ENCODE measurements at places on chromosomes 3 and 15.
A peak's percentile ranks its signal among the peaks of the same experiment; 100 is the strongest.

DNA sequence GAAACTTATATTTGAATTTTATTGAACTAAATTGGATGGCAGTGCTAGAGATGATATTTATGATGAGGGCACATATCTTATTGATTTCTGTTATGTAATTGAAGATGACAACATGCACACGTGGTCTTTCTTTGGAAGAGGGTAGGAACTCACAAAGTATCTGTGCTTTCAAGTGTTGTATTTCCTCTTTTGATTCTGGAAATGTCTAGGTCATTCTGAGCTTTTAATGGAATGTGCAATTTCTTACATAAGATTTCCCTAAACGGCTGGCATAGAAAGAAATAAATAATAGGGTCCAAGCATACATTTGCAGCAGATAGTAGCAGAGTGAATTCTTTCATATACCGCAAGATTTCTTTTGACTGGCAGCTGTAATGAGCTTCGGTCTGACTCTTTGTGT, 10.1 kb upstream of the GPR171 start:
- DNase-seq = no peak

- no peak for DNase-seq
Observed at GRCh38 chr15:60721257-60721626, 242.3 kb upstream of the ICE2 start.

GRCh38 chr15:43144512-43144911, 11.1 kb downstream of the TMEM62 start:
- peak; percentile 37 for DNase-seq

DNA sequence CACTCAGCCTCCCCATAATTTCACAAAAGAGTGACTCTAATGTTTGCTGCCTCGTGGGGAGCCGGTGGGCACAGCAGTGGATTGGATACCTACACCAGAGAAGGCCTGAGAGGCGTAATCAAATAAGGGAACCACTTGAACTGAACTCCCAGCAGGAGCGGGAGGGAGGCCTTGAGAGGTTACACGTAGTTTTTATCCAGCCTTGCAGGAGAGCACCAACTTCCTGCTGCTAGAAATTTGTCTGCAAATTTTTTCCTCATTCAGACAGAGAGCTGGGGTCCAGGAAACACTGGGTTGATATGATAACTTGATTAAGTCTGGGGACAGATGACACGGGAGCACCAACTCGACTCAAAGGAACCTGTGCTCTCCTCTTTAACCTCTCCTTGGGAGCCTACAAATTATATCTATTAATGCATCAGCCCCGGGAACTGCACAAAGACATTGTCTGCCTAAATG, 69.8 kb downstream of the HES1 start:
- peak; percentile 21 for DNase-seq

DNA sequence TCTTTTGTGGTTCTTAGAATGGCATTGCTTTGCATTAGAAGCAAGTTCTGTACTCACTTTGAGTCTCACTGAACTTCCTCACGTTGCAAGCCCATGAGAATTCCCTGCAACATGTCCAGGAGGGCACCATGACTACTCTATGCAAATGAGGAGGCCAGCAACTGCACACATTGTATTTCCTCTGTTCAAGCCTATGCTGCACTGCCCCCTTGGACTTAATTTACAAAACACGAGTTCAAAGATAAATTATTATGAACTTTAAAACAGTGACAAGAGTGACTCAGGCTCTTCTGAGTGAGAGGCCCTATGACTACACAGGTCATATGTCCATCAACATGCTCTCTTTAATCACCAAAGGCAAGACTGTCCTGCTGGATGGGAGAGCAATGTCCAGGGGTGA, 484.2 kb upstream of the ATP11B start:
- DNase-seq = peak; percentile 6

GRCh38 chr15:57751177-57751800, 44.8 kb downstream of the POLR2M start:
- DNase-seq = peak; percentile 23

GRCh38 chr3:126180477-126181397, at the start of gene ALDH1L1:
Gene ALDH1L1 (minus strand): TSS chr3:126180586. CDS start chr3:126160979, 19,607 bp downstream.
- DNase-seq = no peak

GRCh38 chr15:31309893-31310606, 16.6 kb upstream of the KLF13 start:
- no peak for DNase-seq

DNA sequence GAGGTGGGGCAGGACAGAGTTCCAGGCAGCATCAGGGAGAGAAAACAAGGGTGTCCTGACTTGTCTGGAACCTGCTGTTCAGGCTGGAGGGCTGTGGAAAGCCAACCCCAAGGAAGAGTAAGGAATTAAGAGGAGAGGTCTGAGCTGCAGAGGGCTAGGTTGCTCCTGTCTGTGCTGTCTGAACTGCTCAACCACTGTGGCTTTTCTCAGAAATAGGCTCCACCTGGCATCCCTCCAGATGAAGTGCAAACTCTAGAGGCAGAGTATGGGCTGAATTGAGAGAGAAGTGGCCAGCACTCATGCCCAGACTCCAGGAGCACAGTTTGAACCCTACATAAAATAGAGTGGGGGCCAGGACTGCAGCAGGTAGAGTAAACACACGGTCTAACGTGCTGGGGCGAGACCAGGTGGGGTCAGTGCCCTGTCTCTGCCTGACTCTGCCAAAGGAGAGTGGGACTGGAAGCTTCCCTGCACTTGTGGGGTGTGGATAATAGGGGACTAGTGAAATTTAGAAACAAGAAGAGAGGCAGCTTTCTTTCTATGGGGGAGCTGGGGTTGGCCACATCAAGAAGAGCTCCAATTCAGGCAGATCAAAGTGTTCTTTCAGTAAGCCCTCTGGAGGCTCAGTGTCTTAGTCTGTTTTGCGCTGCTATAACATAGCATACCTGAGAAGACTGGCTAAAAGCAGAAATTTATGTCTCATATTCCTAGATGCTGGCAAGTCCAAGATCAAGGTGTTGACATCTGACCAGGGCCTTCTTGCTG, 28.0 kb upstream of the MNS1 start:
- DNase-seq = no peak

DNA sequence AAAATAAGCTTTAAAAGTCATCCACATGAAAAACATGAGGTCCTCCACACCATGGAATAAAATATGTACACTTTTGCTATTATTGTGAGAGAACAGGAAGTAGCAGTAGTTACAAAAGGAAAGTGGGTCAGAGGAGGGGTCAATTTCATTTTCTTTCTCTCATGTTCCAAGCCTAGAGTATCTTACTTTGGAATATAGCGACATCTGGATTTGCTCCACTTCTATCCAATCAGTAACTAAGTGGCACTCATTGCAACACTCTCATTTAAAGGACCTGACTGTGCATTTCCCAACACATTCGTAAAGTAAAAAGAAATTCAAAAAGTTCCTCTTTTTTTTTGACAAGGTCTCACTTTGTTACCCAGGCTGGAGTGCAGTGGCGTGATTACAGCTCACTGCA, 637.3 kb downstream of the TUSC7 start:
- no peak for DNase-seq

- peak; percentile 31 for DNase-seq
Observed at GRCh38 chr15:90165659-90166489, 35.3 kb upstream of the SEMA4B start.

GRCh38 chr15:71508081-71508682, 302.2 kb upstream of the NR2E3 start:
- no peak for DNase-seq

DNA sequence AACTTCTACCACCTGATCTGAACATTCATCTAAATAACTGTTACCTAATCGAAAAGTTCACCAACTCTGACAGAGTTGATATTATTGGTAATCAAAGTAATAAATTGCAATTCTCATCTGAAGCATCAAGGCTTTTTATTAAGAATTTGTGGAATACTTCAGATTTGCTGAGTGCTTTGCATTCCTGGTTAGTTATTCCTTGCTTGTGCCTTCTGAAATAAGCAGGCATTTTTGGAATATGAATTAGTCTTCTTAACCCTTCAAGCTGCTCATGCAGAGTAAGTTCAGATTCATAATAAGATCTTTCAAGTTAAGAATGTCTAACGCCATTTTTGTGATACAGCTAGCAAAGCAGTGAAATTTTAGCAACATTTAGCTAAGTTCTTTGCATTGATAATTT, 188.5 kb downstream of the ALCAM start:
- DNase-seq = no peak

DNA sequence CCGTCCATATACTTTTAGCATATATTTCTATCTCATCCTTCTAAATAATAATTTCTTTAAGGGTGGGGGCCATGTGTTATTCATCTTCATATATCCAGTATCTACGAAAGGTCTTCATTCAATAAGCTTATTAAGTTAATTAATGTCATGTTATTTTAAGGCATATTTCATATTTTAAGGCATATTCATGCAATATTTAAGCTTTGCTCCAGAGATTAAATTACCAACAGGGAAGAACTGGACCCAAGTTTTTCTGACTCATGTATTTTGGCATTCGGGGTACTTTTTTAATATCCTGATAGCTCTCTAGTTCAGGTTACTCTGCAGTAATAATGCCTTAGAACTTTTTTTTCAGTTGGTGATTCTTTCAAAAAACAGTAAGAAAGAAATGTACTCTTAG, 27.4 kb downstream of the PHC3 start:
- DNase-seq = no peak

DNA sequence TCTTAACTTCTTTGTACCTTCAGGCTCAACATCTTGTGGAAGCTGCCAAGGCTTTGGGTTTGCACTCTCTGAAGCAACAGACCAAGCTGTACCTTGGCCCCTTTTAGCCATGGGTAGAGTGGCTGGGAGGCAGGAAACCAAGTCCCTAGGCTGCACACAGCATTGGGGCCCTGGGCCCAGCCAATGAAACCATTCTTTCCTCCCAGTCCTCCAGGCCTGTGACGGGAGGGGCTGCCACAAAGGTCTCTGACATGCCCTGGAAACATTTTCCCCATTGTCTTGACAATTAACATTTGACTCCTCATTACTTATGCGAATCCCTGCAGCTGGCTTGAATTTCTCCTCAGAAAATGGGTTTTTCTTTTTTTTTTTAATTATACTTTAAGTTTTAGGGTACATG, 253.1 kb upstream of the GADL1 start:
- no peak for DNase-seq

GRCh38 chr3:74057169-74057568, 432.4 kb upstream of the PDZRN3 start:
- DNase-seq = no peak

DNA sequence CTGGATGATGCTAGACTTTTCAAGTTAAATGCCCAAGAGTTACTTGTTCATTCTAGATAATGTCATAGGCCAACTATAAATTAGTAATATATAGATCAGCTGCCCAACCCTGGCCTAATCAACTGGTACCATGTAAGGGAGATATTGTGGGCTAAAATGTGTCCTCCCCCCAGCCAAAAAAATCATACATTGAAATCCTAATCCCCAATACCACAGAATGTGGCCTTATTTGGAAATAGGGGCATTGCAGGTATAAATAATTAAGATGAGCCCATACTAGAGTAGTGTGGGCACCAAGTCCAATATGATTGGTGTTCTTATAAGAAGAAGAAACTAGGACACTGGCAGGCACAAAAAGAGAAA, 92.5 kb downstream of the RPL22L1 start:
- no peak for DNase-seq

GRCh38 chr3:42169579-42170120, 78.5 kb downstream of the TRAK1 start:
- DNase-seq = no peak

DNA sequence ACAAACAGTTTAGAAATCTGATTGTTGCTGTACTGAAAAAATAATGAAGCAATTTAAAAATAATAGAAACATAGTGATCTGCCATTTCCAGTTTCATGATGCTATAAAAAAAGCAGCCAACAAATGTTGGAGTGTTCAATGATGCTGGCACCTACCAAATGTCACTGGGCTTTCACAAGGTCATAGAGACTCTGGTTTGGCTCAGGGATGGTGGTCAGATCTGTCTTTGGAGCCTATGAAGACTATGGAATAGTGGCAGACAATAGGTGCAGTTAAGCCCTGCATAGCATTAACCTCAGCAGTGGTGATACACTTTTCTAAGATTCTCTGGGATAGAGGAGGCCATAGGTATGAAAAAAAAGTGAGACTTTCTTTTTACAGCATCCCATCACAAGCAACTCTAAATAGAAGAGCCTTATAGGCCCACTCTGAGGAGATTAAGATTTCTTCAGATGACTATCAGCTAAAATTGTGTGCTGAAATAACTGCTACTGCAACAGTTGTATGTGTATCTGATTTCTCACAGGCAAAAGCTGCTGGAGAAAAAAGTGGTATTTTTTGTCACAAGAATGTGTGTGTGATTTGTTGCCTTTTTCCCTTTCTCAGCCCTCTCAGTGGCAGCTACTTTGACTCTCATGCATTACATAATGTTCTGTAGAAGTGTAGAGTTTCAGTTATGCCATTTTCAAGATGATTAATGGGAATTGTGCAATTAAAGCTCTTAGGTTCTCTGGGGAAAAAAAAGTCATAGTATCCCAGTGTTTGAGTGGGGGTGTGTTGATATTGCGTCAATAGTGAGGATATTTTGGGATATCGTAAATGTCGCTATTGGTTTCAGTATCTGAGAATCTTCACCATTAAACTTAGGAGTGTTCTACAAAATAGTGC, 137.4 kb downstream of the MBNL1 start:
- no peak for DNase-seq

- no peak for DNase-seq
Observed at GRCh38 chr3:43317461-43318316, 31.3 kb downstream of the SNRK start.

DNA sequence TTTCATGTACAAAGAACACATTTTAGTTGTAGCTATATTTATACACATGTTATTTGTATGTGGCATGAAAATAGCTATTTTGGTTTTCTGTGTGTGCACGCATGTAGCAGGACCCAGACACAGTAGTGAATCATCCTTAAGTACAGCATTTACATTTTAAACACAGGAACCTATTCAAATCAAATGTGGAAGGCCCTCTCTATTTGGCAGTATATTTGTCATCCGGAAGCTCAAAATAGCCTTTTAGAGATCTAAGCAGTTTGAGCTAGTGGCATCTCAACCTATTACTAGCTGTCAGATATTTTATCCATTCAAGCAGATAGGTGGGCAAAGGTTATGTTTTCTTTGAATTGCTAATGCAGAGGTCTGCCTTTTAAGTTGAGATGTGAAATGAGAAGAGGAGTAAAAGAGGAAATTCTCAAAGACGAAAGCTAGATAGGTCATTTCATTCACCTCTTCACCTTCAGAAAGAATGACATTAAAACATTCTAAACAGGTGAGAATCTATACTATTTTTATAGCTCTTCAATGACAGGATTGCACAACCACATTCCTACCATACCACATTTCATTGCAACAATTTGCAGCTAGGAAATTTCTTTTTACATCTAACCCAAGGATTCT, 46.3 kb upstream of the TIPARP start:
- no peak for DNase-seq

DNA sequence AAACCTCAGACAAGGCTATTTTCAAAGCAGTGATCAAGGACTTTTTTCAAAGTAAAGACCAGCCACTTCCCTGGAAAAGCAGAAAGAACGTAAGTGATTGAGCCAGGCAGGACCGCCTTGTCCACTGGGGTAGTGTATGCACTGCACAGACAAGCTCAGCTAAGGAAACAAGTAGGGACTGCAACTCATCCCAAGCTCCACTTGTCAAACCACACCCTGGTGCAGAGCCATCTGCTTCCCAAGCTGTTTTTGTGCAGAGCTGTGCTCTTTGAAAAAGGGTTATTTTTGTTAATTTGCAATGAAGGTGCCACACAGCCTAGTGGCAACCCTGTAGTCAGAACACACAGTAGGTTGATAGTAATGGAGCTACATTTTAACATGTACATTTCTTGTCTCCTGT, 193.3 kb downstream of the ADAMTS9 start:
- DNase-seq = no peak
